T-helper 2 cell treated with Interferon-gamma antibody and Interleukin-4, amounts not matched to agents 5 μg/mL and 100 μg/mL, for 36 hours (primary cell): ENCODE measurements at places on chromosomes 11 and 22.

GRCh38 chr11:120128392-120129119 is 9.4 kb downstream of the TRIM29 start:
- H3K27ac ChIP-seq, result no peak overlapping the region
- H3K27me3 ChIP-seq, result peaks cover 4% of the 10 kb centered on the region
- H3K4me3 ChIP-seq, result no peak overlapping the region
- no peak for DNase-seq
- H3K36me3 ChIP-seq, result no peaks in the 10 kb centered on the region
- H3K4me1 ChIP-seq, result no peaks in the 10 kb centered on the region

GRCh38 chr11:35847473-35847872 is 96.4 kb upstream of the LDLRAD3 start:
- DNase-seq, result no peak
- peaks cover 6% of the 10 kb centered on the region for H3K27me3 ChIP-seq

- no peak for DNase-seq
- no peak overlapping the region for H3K4me3 ChIP-seq
- no peak overlapping the region for H3K27ac ChIP-seq
- H3K27me3 ChIP-seq, result no peaks in the 10 kb centered on the region
- peaks cover 2% of the 10 kb centered on the region for H3K4me1 ChIP-seq
- H3K36me3 ChIP-seq, result no peaks in the 10 kb centered on the region
Measured at GRCh38 chr11:95625164-95625900, 164.2 kb downstream of the FAM76B start.

DNA sequence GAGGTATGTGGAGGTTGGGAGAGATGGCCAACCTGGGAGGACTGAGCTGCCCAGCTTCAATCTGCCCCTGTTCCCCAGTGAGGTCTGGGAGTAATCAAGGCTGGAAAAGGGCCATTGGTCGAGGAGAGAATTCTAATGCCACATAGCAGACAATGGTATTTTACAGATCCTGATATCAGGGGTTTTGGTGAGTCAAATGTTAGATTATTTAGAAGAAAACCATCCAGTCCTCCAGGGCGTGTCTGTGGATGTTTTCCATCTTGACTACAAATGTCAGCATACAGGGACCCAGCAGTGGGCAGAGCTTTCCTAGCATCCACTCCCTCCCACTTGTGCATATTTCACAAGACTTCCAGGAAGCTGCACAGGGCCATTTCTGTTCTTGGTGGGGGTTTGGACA is 107.9 kb downstream of the SCN3B start:
- H3K27ac ChIP-seq, result no peak overlapping the region
- H3K4me1 ChIP-seq, result no peaks in the 10 kb centered on the region
- DNase-seq, result no peak
- H3K27me3 ChIP-seq, result no peaks in the 10 kb centered on the region
- H3K36me3 ChIP-seq, result no peaks in the 10 kb centered on the region
- H3K4me3 ChIP-seq, result no peak overlapping the region

GRCh38 chr22:45885171-45885840 is 91.7 kb downstream of the WNT7B start:
- no peak for DNase-seq
- no peak overlapping the region for H3K4me3 ChIP-seq
- H3K36me3 ChIP-seq, result no peaks in the 10 kb centered on the region
- H3K4me1 ChIP-seq, result no peaks in the 10 kb centered on the region
- H3K27ac ChIP-seq, result no peak overlapping the region

- H3K36me3 ChIP-seq, result no peaks in the 10 kb centered on the region
- H3K27me3 ChIP-seq, result no peaks in the 10 kb centered on the region
- DNase-seq, result no peak
Measured at GRCh38 chr11:75811485-75811884, 3.5 kb upstream of the UVRAG start.

- no peak for DNase-seq
- peaks cover 4% of the 10 kb centered on the region for H3K27me3 ChIP-seq
- no peak overlapping the region for H3K27ac ChIP-seq
Measured at GRCh38 chr11:45654231-45655011, 11.0 kb downstream of the CHST1 start.

- no peaks in the 10 kb centered on the region for H3K27me3 ChIP-seq
- peaks cover 27% of the 10 kb centered on the region for H3K4me1 ChIP-seq
- H3K36me3 ChIP-seq, result no peaks in the 10 kb centered on the region
- DNase-seq, result no peak
Measured at GRCh38 chr11:73965076-73965763, 14.4 kb downstream of the DNAJB13 start.

DNA sequence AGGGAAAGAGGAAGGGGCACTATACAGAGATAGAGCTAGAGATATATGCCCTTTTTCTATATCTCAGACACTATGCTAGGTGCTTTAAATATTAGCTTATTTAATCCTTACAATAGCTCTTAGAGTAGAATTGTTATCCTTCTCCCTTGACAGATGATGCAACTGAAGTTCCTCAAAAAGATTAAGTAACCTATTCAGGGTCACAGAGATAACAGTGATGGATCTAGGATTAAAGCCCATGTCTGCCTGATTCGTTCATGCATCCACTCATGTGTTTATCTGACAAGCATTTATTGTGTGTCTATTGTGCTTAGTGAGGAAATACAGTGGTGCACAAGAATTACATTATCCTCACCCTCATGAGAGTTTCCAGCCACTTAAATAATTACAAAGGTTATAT is 8.7 kb downstream of the CCDC83 start:
- no peak overlapping the region for H3K4me3 ChIP-seq
- no peaks in the 10 kb centered on the region for H3K4me1 ChIP-seq
- H3K27ac ChIP-seq, result no peak overlapping the region
- no peak for DNase-seq

DNA sequence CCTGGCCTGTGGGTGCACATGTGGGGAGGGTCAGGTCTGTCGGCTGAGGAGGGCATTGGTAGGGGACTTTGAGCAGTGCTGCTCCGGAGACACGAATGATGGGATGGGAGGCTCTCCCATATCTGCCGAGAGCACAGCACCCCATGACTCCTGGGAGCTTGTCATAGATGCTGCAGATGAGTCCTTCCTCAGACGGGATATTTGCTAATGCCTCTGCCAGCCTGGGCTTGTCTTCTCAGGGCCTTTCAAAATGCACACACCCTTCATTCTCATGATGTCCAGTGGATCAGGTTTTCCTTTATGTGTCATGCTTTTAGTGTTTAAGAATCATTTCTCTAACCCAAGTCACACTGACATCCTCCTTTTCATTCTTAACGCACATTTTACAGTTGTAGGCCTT is 8.1 kb upstream of the RNH1 start:
- peaks cover 2% of the 10 kb centered on the region for H3K4me1 ChIP-seq
- no peak for DNase-seq
- no peaks in the 10 kb centered on the region for H3K27me3 ChIP-seq
- no peak overlapping the region for H3K27ac ChIP-seq

- no peak overlapping the region for H3K4me3 ChIP-seq
- no peaks in the 10 kb centered on the region for H3K36me3 ChIP-seq
- H3K27me3 ChIP-seq, result peaks cover 23% of the 10 kb centered on the region
Measured at GRCh38 chr22:26416670-26417276, 12.3 kb upstream of the ASPHD2 start.

GRCh38 chr11:46381819-46382645 is 563 bp downstream of the MDK start:
- H3K36me3 ChIP-seq, result peaks cover 14% of the 10 kb centered on the region
- H3K27me3 ChIP-seq, result peaks cover 32% of the 10 kb centered on the region
- no peak for DNase-seq
- H3K4me3 ChIP-seq, result peak overlapping the region; percentile 69
- H3K27ac ChIP-seq, result no peak overlapping the region

GRCh38 chr11:75303544-75304224 is 47.8 kb downstream of the ARRB1 start:
- H3K27me3 ChIP-seq, result no peaks in the 10 kb centered on the region
- H3K27ac ChIP-seq, result no peak overlapping the region
- DNase-seq, result no peak
- no peaks in the 10 kb centered on the region for H3K4me1 ChIP-seq
- no peaks in the 10 kb centered on the region for H3K36me3 ChIP-seq

- peaks cover 14% of the 10 kb centered on the region for H3K36me3 ChIP-seq
- H3K27me3 ChIP-seq, result no peaks in the 10 kb centered on the region
- no peak for DNase-seq
- H3K27ac ChIP-seq, result no peak overlapping the region
- no peak overlapping the region for H3K4me3 ChIP-seq
- H3K4me1 ChIP-seq, result peaks cover 28% of the 10 kb centered on the region
Measured at GRCh38 chr22:18146389-18146753, 3.6 kb upstream of the USP18 start.

GRCh38 chr11:124078591-124078990 is 36.7 kb upstream of the VWA5A start:
- no peaks in the 10 kb centered on the region for H3K36me3 ChIP-seq
- DNase-seq, result no peak
- H3K27me3 ChIP-seq, result peaks cover 31% of the 10 kb centered on the region
- H3K4me3 ChIP-seq, result no peak overlapping the region
- H3K4me1 ChIP-seq, result peaks cover 5% of the 10 kb centered on the region

- peaks cover 61% of the 10 kb centered on the region for H3K27me3 ChIP-seq
- H3K36me3 ChIP-seq, result no peaks in the 10 kb centered on the region
- peaks cover 6% of the 10 kb centered on the region for H3K4me1 ChIP-seq
- DNase-seq, result no peak
Measured at GRCh38 chr22:42719133-42719532, 1.5 kb downstream of the A4GALT start.

DNA sequence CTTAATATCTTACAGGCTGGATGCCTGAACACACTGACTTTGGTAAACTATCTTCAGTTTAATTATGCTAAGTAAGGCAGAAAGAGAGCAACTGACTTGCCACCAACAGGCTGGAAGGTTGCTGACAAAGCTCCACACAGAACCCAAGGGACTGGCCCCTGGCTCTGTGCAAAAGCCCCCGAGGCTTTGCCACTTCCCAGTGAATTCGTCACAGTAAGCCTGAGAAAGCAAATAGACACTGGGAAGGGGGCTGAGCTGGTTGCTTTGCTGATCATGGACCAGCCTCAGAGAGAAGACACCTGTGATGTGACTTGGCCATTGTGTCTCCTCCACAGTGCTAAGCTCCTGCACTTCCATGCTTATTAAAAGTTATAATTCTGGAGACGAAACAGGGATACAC is 91.7 kb downstream of the BLID start:
- H3K4me3 ChIP-seq, result no peak overlapping the region
- H3K27me3 ChIP-seq, result no peaks in the 10 kb centered on the region
- no peaks in the 10 kb centered on the region for H3K36me3 ChIP-seq
- no peaks in the 10 kb centered on the region for H3K4me1 ChIP-seq
- no peak for DNase-seq

- peak; percentile 39 for DNase-seq
- H3K27me3 ChIP-seq, result peaks cover 6% of the 10 kb centered on the region
- peak overlapping the region; percentile 96 for H3K4me3 ChIP-seq
- H3K36me3 ChIP-seq, result peaks cover 19% of the 10 kb centered on the region
Measured at GRCh38 chr11:62544581-62545436, 1.8 kb downstream of the AHNAK start.

DNA sequence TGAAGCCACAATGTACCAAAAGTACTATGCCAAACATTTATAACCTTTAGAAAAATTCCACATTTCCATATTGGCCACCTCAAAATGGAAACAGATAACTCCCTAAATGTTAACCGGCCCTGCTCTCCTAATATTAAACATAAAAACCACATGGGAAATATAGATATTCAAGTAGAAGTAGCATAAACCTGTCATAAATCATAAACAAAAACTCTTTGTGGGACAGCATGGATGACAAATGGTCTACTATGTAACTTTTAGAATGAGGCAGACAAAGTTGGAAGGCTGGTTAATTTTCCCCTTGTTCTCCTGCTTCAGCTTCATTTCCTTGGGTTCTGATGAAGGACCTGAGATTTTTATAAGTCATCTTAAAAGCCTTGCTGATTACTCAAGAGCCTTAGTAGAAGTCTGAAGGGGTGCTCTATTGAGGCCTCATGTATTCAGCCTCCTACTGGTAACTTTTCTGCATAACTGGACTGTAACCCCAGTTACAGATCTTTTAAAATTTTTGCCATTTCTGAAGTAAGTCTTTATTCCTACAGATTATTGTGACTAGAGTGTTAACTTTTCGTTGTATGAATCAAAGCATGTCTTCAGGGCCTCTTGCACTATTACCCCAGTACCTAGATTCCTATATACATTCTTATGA is 116.4 kb downstream of the STIM1 start:
- DNase-seq, result no peak
- H3K27me3 ChIP-seq, result no peaks in the 10 kb centered on the region
- no peak overlapping the region for H3K4me3 ChIP-seq
- H3K27ac ChIP-seq, result no peak overlapping the region
- peaks cover 50% of the 10 kb centered on the region for H3K4me1 ChIP-seq
- peaks cover 31% of the 10 kb centered on the region for H3K36me3 ChIP-seq

GRCh38 chr22:31445642-31446041 is 44.0 kb downstream of the EIF4ENIF1 start:
- H3K4me3 ChIP-seq, result no peak overlapping the region
- H3K4me1 ChIP-seq, result no peaks in the 10 kb centered on the region
- H3K36me3 ChIP-seq, result peaks cover 43% of the 10 kb centered on the region
- no peak for DNase-seq
- no peaks in the 10 kb centered on the region for H3K27me3 ChIP-seq

DNA sequence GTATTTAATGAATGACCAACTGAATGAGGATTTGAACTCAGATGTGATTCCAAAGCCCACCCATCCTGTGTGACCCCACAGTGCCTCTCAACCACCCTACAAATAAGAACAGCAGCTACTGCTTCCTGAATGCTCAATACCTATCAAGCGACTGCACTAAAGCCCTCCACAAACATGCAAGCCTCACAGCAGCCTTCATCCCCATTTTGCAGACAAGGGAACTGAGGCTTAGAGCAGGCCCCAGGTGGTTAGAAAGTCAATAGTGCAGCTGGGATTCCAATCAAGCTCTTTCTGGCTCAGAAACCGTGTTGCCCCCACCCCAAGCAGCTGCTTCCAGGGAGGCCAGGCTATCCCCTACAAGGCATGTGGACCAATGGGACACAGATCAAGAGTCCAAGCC is 57.2 kb downstream of the SMCO4 start:
- H3K4me1 ChIP-seq, result no peaks in the 10 kb centered on the region
- H3K27ac ChIP-seq, result no peak overlapping the region
- no peaks in the 10 kb centered on the region for H3K27me3 ChIP-seq
- H3K36me3 ChIP-seq, result no peaks in the 10 kb centered on the region
- DNase-seq, result no peak

GRCh38 chr11:1930462-1930830 is 10.9 kb downstream of the TNNT3 start:
- H3K27me3 ChIP-seq, result peaks cover 13% of the 10 kb centered on the region
- H3K27ac ChIP-seq, result peak overlapping the region; percentile 36
- no peak overlapping the region for H3K4me3 ChIP-seq
- H3K4me1 ChIP-seq, result peaks cover 2% of the 10 kb centered on the region
- DNase-seq, result no peak

DNA sequence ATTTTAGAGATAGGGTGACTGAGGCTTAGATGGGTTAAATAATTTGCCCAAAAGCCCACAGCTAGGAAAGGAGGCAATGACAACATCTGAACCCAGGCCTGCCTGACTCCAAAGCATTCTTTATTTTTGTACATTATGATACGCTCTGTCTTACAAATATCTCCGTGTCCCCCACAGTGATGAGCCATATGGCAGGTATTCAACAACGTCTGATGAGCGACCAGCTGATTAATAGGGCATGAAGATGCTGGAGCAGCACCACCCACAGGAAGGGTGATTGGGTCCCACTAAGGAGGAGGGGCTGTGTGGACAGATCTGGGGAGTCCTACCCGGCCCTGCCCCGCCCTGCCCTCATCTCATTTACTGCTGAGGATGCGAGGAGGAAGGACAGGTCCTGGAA is 380.6 kb downstream of the CADM1 start:
- H3K27me3 ChIP-seq, result peaks cover 2% of the 10 kb centered on the region
- no peaks in the 10 kb centered on the region for H3K36me3 ChIP-seq
- H3K4me3 ChIP-seq, result no peak overlapping the region
- DNase-seq, result no peak
- no peaks in the 10 kb centered on the region for H3K4me1 ChIP-seq

- no peak overlapping the region for H3K27ac ChIP-seq
- H3K27me3 ChIP-seq, result no peaks in the 10 kb centered on the region
- no peaks in the 10 kb centered on the region for H3K36me3 ChIP-seq
- no peak overlapping the region for H3K4me3 ChIP-seq
Measured at GRCh38 chr22:49202226-49202625, 625.4 kb downstream of the BRD1 start.
